ENCODE measurements at places on chromosomes 3 and 15. TPM values are rescaled to one million over a fixed set of nuclear protein-coding genes. Genes with fewer than 3 reads are reported as not detected.
A peak's percentile ranks its signal among the peaks of the same experiment; 100 is the strongest.

DNA sequence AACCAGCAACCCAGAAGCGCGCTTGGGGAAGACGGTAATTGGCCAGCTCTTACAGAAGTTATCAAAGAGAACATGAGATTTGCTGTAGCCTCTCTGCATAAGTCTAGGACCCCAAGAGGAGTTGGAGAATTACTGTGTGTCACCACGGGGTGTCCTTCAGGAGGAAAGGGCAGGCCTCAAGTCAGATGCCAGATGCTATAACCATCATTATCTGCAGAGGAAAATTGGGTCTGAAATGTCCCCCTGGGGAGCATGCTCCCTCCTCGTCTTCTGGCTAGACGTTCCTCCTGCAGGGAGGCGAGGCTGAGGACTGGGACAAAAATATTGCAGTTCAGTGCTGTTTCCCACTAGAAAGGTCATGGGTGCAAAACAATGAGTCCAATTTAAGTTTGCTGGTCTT lies 380.5 kb upstream of the CFAP20DC start:
- DNase-seq = no peak

GRCh38 chr15:76336254-76337058 lies at the start of gene ISL2:
TSS of gene ISL2 (plus strand) at chr15:76336773. CDS start at chr15:76336884, 111 bp downstream.
- DNase-seq = peak; percentile 78

GRCh38 chr15:61169275-61169903 lies 59.7 kb downstream of the RORA start:
- no peak for DNase-seq

- no peak for DNase-seq
Observed at GRCh38 chr15:43975326-43975725, 148.5 kb downstream of the WDR76 start.

GRCh38 chr15:55993804-55994560 lies 570 bp upstream of the NEDD4 start:
- DNase-seq = no peak

DNA sequence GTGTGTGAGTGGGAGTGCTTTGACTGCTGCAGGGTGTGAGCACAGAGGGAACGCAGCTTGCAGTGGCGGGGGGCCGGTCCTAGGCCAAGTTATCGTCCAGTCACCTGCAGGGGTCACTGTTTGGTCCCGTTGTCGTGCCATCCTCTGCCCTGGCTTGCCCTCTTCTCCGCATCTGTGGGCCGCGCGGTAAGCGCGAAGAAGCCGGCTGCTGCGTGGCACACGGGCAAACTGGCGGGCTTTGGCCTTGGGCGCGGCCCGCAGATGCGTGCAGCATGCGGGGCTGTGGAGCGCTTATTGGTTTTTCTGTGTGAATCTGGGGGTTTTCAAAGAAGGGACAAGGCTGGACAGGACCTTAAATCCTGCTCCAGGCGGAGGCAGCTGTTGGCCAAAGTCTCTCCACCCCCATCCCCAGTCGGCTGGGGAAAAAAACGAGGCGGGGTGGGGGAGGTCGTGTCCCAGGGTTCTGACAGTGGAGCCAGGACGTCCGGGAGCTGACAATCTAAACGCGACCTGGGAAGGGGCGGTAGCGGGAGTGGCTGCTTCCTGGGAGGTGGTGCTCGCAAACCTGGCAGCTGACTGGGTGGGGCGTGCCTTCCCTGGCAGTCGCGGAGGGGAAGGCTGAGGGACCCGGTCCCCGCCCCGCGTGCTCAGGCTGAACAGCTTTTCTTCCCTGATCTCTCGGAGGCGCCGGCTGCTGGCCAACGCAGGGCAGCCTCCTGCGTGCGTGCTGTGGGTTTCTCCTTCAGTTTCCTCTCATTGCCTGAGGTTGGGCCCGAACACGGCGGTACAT lies 39.7 kb upstream of the VEPH1 start:
- peak; percentile 87 for DNase-seq

Gene OCA2
- 1.2 TPM for total RNA-seq

Gene TIMP4
- 33.7 TPM for total RNA-seq

Gene EFHB
- total RNA-seq = not detected

Gene GPR149
- total RNA-seq = not detected
